Activated T-helper 9 cell treated with anti-CD3 and anti-CD28 coated beads, Interleukin-2, amount 50 U/mL, for 16 hours (primary cell): ENCODE measurements at places on chromosomes 2 and 18.

DNA sequence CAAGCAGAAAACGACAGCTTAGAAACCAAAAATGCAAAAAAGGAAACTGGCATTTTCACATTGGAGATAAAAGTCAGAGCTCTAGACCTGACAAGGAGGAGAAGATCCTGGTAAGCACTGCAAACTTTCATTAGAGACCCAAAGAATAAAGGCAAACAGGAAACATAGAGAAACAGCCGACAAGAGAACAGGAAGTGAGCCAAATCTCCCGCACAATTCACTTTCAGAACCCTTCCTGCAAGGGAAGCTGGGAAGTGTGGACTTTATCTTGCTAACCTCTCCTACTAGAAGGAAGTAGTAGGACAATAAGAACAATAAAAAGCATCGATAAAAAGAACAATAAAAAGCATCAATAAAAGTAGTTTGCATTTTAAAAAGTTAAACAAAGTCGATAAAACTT, 417.8 kb upstream of the SPHKAP start:
- no peak for DNase-seq

GRCh38 chr2:177332026-177332991, 60.3 kb upstream of the AGPS start:
- DNase-seq = no peak

DNA sequence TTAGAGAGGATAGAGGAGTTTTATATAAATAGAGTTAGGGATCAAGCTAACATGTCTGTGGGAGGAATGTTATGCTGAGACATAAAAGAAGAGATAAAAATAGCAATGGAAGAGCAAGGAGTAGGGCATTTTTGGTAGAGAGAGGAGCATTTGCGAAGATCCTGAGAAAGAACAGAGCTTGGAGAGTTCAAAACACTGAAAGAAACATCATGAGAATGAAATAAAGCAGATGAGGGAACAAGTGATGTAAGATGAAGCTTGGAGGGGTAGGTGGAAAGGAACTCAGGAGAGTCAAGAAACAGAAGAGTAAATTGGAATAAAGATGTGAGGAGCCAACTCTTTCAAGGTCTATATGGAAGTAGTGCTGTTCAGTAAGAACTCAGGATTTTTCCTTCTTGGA, 308.6 kb downstream of the PARD3B start:
- DNase-seq = no peak

DNA sequence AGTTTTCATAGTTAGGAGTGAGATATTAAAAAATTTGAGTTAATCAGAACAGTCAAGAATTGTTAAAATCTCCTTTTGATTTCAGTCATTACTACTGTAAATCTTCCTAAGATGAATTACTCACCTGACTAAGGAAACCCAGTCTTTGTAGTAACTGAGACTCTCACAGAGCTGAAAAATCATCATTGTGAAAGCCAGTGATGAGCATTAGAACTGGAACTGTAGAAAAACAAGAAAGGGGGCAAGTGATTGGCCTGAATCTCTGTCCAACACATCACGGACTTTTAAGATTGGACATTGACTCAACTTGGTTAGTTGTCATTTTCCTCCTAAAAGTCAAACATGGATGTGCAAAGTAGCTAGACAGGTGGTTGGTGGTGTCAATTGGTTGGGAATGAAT, 21.9 kb downstream of the SETBP1 start:
- no peak for DNase-seq

GRCh38 chr2:119853777-119854399, 94.2 kb downstream of the PTPN4 start:
- DNase-seq = no peak

GRCh38 chr18:199768-200167, 41.4 kb downstream of the USP14 start:
- DNase-seq = no peak

- DNase-seq = no peak
Measured at GRCh38 chr2:127792805-127793204, 18.2 kb downstream of the WDR33 start.

DNA sequence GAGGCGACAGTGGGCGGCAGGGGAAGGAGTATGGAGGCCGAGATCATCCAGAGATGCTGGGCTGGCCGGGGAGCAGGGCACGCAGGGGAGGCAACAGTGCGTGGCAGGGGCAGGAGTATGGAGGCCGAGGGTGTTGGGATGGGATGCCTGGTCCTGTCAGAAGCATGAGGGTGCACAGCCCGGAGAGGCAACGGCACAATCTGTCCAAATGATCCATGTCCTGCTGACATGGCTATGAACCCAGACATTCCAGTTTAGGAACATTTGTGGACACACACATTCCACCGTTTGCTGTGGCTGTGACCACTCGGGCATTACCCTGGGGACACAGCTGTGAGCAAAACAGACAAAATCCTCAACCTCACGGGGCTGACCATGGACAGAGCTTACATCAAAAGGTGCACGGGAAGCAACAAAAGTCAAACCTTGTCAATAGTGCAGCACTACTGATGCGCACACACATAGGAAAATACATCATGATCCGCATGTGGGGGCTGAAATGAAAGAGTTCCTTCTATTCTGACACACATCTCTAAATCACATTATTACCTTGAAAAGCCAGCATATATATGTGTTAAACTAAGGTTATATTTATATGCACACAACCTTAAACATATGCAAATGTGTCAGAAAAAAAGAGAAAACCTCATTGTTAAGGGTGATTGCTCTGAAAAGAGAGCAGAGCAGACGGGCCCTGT, 144.0 kb upstream of the GPC1 start:
- no peak for DNase-seq

- DNase-seq = no peak
Measured at GRCh38 chr2:163347982-163348856, 387.6 kb downstream of the FIGN start.

- DNase-seq = no peak
Measured at GRCh38 chr2:230209422-230210051, 10.2 kb downstream of the SP110 start.

DNA sequence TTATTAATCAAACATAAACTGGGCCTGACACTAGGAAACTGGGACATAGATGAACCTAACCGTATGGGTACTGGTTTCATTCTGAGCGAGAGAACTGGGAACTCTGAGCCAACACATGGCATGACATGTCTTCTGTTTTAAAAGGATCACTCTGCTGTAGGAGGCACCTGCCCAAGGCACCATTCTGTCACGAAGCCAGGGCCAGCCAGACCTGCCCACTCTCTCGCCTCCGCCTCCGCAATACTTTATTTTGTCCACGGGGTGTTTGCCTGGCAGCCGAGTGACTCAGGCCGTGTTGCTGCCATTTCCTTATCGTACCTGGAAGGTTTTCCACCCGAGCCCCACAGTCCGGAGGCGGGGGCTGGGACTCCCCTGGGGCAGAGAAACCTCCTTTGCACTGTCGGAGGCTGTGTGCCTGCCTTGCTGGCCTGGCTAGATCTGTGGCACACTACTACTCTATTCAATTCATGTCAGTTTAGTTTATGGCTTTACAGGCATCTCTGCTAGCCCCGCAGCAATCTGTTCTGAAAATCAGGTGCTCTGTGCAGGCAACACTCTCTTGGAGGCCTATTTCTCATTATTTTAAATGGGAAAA, 120.4 kb upstream of the ACKR3 start:
- no peak for DNase-seq

DNA sequence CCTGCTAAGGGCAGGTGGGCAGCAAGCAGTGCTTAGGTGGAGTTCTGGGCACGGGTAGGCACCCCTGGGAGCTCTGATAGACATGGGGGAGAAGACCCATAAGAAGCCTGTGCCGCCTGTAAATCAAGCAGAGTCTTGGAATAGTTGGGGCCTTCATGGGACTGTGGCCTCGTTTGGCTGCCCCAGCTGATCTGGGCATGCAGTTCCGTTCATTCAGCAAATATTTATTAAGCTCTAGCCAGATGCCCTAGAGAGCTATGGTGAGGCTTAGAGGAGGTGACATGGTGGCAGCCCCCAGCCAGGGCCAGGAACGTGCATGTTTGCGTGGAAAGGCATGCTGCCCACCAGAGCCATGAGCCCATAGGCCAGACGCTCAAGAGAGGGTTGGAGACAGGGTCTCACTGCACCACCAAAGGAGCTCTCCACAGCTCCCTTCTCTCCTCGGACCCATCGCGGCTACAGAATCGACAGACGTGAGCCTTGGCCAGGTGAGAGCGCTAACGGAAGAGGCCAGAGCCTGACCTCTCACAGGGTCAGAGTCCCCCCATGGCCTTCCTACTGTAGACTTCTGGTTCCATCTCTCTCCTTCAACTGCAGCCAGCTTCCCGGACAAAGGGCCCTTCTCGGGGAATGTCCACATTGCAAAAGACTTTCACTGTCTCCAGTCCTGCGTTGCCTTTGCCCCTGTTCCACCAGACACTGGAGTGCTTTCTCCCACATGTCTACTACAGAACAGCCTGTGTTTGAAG, 135.7 kb downstream of the INHBB start:
- DNase-seq = no peak

- DNase-seq = no peak
Measured at GRCh38 chr2:63192169-63192888, 141.7 kb downstream of the OTX1 start.

DNA sequence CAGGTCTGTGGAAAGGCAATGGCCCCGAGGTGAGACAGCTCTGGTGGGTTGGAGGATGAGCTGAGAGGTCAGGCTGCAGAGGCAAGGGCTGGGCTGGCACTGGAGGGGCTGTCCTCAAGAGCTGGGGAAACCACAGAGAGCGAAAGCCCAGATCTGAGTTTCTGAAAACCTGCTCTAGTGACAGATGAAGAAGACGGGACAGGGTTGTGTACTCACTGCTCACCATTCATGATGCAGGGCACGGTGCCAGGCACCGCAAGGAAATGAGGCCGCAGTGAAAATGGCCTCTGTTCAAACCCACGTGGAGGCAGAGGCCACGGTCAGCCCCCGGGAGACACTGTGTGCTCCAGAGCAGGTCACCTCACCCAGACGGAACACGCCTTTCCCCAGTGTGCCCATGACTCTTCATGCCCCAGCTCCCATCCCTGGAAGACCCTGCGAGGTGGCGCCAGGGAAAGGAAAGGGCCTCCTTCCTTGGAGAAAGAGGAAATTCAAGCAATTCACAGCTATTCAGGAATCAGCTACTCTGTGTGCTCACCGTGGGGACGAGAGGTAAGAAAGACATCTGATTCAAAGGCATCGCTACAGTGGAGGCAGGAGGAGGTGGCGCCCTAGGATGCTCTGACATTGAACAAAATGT, 24.3 kb upstream of the ID2 start:
- DNase-seq = no peak

DNA sequence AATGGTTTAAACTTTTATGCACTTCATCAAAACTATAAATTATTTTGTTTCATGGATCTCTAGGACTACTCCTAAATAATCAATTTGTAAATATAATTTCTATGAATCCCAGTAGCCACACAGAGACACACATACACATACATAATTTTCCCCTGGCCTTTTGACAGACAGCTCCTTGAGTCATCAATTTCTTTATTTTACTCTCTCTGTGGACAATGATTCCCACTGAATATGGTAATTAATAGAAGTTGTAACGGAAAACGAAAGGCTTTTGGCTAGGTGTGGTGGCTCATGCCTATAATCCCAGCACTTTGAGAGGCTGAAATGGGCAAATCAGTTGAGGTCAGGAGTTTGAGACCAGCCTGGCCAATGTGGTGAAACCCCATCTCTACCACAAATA, 235.1 kb downstream of the EPHA4 start:
- no peak for DNase-seq

DNA sequence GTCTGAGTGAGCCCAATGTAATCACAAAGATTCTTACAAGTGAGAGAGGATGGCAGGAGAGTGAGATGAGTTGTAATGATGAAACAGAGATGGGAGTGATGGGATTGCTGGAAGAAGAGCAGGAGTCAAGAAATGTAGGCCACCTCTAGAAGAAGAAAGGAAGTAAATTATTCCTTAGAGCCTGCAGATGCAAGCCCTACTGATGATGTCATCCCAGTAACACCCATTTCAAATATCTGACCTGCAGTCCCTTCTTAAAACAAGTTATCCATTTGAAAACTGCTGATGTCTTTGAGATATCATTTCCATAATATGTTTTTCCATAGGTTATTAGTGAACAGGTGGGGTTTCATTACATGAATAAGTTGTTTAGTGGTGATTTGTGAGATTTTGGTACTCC, 888.0 kb upstream of the SLC39A10 start:
- DNase-seq = no peak

DNA sequence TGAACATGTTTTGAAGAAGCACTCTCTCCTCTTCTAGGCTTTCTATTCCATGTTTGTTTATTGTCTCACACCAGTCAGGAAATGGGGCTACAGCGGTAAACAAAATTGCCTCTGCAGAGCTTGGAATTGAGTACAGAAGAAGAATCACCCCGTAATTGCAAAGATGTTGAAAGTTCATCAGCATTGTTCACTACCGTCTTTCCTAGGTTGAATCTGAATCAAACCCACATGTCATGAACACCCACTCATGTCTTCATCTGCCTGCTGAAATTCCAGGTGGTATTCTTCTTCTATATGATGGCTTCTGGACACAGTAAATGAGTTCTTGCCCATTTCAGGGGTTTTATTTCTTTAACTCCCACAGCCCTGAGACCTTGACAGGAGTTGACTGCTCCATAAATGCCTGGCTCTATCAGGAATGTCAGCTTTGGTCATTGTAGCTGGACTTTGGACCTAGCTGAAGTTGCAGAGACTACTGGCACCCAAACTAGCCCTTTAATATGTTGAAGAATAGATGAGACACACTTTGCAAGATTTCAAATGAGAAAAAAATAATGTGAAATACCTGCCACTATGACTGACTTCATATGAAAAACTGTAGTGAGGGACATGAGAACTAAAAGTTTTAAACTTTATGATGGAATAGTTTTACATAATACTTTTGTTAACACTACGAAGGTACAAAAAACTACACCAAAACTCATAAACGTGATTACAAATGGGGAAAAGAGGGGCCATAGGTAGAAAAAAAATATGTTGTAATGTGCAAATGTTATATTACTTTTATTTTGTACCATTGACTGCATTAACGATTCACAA, 1235.3 kb upstream of the ZEB2 start:
- DNase-seq = no peak

GRCh38 chr2:9847140-9847539, 3.9 kb downstream of the TAF1B start:
- DNase-seq = no peak

DNA sequence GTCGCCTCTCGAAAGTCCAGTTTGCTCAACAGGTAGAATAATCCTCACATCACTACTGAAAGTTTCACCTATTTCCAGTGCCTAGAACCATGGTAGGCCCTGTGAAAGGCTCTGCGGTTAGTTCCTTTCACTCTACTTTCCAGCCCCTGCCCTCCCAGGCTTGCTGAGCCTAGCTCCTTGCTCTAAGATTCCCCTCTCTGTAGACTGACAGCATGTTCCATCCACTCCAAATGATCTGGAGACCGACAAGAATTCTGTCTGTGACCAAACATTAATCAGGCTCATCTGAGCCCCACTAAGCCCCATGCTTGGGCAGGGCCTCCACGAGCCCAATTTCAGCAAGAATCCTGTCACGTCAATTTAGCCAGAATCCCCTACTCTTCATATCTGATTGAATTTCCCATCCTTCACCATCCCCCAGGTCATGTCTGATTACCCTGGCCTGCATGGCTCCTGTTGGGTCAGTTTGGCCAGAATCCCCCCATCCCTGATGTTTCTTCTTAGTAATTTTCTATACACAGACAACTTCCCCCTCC, 307.0 kb downstream of the ALK start:
- DNase-seq = no peak
